Thymus (tissue), 14 donors: ENCODE measurements at places on chromosomes 6 and 20.

GRCh38 chr6:32609731-32610640 lies 20.3 kb upstream of the HLA-DRB1 start:
- DNase-seq, result peak; percentile 73

DNA sequence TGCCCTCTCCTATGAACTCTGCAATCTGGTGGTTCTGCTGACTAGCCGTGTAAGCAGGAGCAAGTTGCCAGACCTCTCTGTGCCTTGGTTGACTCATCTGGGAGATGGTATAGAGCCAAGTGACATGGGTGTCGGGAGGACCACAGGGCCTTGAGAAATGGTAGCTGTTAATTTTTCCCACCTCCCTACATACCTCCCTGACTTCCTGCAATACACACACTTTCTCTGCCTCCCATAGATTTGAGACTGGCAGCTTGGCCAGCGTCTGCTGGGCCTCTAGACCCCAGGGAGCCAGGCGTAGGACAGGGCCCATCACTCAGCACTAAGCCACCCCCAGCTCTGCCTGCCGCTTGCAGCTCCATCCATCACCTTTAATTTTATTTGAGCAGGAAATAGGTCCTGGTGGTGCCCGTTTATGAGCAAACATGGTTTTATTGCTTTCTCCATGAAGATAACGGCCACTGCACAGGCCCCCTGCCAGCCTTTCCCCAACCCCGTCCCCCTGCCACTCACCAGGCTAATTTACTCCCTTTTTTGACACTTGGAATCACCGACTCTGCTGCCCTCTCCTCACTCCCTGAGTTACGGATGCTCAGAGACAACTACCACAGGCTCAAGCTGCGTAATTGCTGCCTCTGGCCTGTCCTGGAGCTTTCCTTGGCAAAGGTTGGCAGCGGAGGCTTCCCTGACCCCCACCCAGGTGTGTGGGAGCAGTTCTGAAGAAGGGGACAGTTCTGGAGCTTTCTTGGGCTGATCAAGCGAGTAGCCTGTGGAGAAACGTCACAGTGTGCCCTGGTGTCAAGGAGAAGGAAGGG lies 11.1 kb downstream of the GLP1R start:
- no peak for DNase-seq

GRCh38 chr6:14310960-14311359 lies 193.4 kb downstream of the CD83 start:
- DNase-seq, result no peak

GRCh38 chr6:34469499-34469898 lies 3.6 kb downstream of the PACSIN1 start:
- DNase-seq, result no peak

GRCh38 chr20:17395729-17396128 lies 135.4 kb downstream of the BFSP1 start:
- DNase-seq, result no peak

- no peak for DNase-seq
Observed at GRCh38 chr6:42168650-42169049, 4.5 kb upstream of the GUCA1A start.

DNA sequence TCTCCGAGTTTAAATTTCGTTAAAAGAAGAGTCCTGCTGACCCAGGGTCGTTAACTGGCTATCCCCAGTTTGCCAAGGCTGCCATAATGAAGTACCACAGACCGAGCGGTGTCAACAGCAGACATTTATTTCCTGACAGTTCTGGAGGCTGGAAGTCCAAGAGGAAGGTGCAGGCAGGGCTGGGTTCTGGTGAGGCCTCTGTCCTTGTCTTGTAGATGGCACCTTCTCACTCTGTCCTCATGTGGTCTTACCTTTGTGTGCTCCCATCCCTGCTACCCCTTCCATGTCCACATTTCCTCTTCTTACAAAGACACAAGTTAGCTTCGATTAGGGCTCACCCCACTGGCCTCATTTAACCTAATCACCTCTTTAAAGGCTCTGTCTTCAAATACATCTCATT lies 29.8 kb upstream of the EEF1E1 start:
- DNase-seq, result no peak

DNA sequence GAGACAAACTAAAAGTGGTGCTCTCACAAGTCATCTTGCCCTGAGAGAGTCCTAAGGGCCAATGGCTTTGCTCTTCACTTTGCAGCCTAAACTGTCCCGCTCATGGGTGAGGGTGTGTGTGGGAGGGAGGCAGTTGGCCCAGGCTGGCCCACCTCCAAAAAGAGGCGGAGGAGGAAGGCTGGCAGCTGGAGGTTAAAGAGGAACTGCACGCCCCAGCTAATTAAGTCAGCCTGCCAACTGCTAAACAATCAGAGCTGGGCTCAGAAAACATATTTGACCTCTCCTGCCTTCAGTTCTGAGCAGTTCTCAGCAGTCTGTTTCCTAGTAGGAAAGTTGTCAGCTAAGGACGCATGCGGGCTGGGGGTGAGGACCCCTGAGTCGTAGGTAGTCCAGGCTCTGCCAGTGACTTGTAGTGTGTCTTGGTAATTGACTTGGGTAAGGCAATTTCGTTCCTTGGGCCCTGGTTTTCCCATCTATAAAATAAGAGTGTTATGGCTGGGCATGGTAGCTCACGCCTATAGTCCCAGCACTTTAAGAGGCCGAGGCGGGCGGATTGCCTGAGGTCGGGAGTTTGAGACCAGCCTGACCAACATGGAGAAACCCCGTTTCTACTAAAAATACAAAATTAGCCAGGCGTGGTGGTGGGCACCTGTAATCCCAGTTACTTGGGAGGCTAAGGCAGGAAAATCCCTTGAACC lies 17.0 kb downstream of the GSS start:
- no peak for DNase-seq

GRCh38 chr6:38163186-38164130 lies 343.9 kb downstream of the ZFAND3 start:
- DNase-seq, result no peak

DNA sequence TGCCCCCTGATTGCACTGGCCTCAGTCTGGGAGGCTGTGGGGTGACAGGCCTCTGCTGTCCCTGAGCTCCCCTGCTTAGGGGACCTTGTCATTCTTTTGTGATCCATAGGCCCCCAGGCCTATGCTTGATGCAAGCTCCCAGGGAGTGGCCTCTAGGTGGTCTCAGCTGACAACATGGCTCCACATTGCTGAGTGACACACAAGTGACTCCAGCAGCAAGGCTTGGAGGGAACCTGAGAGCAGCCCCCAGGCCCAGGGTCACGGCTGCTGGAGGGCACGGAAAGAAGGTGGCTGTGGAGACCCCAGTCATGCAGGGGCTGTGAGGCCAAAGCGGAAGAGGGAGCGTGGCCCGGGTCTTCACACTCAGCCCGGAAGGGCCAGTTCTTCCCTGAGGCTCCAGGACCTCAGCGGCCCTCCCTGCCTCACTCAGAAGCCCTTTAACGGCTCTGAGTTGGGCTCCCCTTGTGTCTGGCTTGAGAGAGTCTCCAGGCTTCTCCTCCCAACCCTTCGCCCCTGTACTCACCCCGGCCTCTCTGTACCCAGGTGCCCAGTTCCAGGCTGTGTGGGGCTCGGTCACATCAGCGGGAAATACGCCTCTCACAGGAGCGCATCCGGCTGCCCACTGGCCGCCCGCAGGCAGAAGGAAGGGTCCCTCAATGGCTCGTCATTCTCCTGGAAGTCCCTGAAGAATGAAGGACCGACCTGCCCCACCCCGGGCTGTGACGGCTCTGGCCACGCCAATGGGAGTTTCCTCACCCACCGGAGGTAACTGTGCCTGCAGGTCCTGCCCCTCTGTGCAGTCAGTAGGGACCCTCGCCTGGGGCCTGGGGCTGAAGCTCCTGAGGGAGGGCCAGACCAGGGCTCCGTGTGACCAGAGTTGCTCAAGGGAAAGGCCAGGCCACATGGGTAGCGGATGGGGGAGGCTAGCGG lies 23.7 kb upstream of the PCMTD2 start:
- DNase-seq, result no peak

GRCh38 chr20:37915800-37916570 lies 13.1 kb downstream of the VSTM2L start:
- no peak for DNase-seq
